ENCODE measurements at places on chromosomes 5 and 9. TPM values are rescaled to one million over a fixed set of nuclear protein-coding genes. Genes with fewer than 3 reads are reported as not detected.

Gene SHC3
- total RNA-seq, result 25.5 TPM

Gene RALGPS1
- 5.0 TPM for total RNA-seq

Gene SLC36A2
- not detected for total RNA-seq

Gene IL4
- not detected for total RNA-seq

Gene CYLC2
- not detected for total RNA-seq

Gene NMUR2
- total RNA-seq, result not detected

Gene PCDHGC3
- total RNA-seq, result 39.6 TPM

Gene ACOT12
- 0.37 TPM for total RNA-seq

Gene HRCT1
- 0.25 TPM for total RNA-seq

Gene TIGD6
- total RNA-seq, result 6.3 TPM
